ENCODE measurements at places on chromosomes 3 and 15.

DNA sequence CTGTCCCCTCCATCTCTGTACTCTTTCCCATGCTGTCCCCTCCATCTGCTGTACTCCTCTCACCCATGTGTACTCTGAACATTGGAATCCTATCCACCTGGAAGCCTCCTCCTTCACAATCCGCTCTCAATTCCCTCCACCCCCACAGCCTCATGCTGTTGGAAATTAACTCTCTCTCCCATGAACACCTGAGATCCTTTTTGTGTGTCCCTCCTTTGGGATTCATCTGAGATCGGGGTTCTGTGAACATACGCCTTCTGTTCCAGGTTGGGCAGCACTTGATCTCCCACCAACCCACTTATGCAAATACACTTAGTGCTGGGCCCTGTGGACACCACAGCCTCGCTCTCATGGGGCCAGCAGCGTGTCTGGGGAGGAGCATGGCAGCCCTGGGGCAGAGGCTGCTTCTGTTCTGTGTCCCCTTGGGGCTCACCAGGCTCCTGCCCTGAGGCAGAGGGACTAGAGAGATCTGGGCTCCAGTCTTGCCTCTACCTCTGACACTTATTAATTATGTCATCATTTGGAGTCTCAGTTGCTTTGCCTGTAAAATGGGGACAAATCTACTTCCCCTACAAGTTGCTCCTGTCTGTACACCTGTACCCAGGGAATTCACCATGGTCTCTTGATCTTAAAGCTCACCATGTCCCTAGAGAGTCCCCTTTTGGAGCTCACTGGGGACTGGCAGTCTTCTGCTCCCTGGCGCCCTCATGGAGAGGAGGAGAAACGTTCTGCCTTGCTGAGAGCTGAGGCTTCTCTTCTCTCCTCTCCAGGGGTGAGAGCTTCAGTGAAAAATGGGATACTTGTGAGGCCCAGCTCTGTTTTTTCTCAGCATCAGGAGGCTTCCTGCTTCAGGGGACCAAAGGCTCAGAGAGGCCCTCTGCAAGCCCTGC is 42.7 kb downstream of the ITGA11 start:
- DNase-seq = no peak

DNA sequence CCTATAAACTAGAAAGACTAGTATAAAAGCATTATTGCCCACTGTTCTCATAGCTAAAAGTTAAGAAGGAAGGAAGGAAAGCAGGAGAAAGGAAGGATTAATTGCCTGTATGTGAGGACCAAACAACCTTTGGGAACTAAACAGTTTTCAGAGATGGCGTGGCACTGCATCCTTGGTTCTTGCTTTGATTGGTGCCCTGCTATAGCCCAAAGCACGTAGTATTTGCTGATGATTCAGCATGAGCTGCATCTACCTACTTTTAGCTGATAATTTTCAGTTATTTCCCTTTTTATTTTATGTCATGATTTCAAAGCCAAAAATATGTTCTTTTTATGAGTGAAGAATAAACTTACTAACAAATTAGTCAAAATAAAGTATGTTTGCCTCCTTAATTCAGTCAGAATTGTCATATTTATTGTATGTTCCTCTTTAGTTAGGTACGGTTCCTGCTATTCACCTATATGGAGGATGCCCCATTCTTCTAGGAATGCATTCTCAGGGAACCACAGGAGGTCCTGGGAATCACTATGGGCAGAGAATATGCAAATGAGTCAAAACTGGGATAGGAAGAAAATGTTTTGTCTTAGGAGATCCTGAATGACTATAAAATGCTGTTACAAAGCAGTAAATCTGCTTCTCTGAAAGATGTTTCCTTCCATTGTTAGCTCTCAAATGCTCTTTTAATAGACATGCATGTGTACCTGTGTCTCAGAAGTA is 65.4 kb upstream of the THSD4 start:
- DNase-seq = no peak

GRCh38 chr3:38119821-38120692 is 16.9 kb downstream of the ACAA1 start:
- DNase-seq = no peak

GRCh38 chr15:64166102-64166890 is 3.5 kb upstream of the PPIB start:
- DNase-seq = no peak

DNA sequence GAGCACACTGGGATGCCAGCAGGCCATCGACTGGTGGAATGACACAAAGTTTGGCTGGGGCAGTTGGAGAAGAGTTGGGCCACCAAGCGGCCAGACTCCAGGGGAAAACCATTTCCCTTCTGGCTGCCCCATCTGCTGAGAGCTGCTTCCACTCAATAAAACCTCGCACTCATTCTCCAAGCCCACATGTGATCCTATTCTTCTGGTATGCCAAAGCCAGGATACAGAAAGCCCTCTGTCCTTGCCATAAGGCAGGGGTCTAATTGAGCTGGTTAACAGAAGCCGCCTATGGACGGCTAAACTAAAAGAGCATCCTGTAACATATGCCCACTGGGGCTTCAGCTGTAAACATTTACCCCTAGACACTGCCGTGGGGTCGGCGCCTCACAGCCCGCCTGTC is 55.1 kb downstream of the NKIRAS1 start:
- DNase-seq = no peak

GRCh38 chr15:83991163-83991562 is 244.4 kb upstream of the GOLGA6L4 start:
- no peak for DNase-seq

GRCh38 chr3:10454907-10455544 is 50.4 kb downstream of the ATP2B2 start:
- no peak for DNase-seq

DNA sequence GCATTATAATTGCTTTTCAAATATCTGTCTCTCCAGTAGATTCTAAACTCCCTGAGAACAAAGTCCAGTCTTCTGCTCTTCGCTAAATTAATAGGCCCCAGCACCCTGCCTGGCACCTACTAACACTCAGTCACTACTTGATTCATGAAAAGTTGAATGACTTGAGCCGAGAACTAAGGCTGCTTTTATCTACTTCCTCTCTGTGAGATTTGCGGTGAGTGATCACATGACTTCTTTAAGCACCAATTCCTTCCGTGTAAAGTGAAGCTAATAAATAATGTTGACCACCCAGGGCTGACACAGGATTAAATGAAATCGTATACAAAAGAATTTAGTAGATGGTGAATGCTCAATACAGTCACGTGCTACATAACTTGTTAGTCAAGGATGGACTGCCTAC is 44.6 kb upstream of the PGPEP1L start:
- no peak for DNase-seq

DNA sequence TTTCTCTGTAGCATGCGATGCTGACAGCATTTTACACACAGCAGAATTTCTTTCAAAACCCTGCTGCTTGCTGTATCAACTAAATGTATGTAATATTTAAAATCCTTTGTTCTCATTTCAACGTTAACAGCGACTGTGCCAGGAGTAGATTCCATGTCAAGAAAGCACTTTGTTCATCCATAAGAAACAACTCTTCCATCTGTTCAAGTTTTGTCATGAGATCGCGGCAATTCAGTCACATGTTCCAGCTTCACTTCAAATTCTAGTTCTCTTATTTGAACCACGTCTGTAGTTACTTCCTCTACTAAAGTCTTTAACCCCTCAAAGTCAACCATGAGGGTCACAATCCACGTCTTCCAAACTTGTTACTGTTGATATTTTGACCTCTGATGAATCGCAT is 50.6 kb downstream of the SMARCC1 start:
- no peak for DNase-seq

DNA sequence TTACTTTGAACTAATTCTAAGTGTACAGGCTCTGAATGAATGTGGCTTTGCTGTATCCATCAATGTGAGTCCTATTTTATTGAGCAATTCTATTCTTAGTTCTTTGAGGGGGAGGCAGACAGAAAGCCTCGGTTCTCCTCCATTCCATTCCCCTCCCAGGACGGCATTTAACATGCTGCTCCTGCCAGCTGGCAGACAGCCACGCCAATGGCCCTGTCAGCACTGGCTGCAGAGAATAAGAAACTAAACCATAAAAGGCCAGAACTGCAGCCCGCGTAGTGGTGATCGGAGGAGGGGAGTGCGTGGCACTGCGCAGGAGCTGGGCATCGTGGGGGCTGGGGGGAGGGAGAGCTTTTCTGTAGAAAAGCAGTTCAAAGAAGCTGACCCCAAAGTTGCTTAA is 76.0 kb upstream of the HACD2 start:
- DNase-seq = no peak

DNA sequence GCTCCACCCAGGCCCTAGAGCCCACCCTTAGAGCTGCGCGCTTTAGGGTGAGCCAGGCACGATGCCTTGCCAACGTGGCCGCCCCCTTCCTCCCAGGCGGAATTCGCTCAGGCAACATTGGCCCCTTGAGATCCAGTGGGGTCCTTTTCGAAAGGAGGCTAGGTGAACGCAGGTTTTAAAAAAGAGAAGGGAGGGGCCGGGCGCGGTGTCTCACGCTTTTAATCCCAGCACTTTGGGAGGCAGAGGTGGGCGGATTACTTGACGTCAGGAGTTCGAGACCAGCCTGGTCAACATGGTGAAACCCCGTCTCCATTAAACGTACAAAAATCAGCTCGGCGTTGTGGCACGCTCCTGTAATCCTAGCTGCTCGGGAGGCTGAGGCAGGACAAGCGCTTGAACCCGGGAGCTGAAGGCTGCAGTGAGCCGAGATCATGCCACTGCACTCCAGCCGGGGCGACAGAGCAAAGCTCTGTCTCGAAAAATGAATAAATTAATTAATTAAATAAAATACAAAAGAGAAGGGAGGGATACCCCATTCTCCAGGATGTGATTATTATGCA is 984 bp upstream of the RPP25 start:
- DNase-seq = no peak

DNA sequence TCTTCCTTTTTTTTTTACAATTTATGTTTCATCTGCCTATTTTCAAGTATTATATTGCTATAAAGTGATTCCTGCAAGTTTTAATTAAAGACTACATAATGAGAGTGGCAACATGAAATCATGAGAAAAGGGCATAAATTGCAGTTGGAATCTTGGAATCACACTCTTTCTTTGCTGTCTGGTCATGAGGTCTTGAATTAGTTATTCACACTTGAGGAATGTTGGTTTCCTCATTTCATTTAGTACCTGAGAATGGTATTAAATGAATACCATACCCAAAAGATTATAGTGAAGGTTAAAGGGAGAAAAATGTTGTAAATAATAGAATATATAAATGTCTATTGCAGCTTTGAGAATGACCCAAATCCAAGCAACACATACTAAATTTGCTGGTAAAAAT is 25.8 kb upstream of the CNTN3 start:
- no peak for DNase-seq

DNA sequence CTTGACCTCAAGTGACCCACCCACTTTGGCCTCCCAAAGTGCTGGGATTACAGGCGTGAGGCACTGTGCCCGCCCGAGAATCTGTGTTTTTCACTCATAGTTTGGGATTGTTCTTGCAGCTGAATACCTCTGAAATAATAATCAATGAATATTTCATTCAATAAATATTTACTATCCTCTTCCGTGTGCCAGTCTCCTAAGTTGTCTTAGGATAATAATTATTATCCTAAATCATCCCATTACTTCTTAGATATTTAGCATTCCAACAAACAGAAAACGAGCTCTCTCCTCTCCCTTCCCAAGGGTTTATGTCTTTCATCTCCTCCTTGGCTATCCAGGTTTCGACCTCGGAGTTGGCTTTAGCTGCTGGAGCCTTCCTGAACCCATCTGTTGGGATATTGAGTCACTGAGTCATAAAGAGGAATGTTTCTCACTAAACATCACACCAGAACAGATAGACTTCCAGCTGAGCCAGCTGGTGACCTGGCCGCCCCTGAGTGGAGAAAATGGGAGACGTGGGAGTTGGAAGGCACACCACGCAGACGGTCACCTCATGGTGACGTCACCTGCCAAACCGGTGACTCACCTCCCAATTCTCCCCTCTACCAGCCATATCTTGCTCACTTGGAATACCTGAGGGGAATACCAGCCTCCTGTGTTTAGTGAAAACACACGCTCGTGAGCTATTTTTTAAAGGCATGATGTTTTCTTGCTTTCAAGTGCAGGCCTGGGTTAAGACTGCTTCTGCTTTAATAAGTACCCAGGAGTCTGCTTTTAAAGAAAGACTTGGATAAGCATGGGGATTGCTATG is 43.9 kb downstream of the BHLHE40 start:
- no peak for DNase-seq

GRCh38 chr15:25422021-25422420 is 16.8 kb downstream of the UBE3A start:
- no peak for DNase-seq

DNA sequence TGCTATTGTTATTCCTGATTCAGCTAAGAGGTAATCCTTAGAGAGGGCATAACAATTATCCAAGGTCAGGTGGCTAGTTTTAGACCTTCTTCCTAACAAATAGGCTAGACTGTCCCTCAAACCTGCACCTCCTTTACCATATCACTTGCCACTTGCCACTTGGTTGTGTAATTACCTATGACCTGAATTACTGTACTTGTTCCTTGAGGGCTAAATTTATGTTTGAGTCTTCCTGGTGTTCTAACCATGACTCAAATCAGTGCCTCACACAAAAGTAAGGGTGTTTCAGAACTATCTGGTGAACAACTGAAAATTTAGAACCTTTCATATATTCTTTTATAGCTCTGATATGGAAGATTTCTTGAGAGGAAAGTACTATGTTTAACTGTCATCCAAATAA is 365.8 kb upstream of the SEMA6D start:
- no peak for DNase-seq

DNA sequence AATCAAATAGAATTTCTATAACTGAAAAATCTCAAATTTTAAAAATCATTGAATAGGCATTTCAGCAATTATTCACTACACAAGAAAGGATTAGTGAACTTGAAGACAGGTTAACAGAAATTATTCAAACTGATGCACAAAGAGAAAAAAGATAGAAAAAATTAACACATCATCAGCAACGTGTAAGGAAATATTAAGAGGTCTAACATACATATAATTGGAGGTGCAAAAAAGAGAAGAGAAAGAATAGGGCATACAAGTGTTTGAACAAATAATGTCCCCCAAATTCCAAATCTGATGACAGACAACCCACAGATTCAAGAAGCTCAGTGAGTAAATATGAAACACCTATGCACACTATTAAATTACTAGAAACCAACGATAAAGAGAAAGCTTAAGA is 57.1 kb downstream of the FBXL2 start:
- no peak for DNase-seq

GRCh38 chr15:40769274-40770146 is at the start of gene C15orf62:
C15orf62 (plus strand) TSS chr15:40769980; CDS start chr15:40770496, 516 bp downstream.
- DNase-seq = no peak

DNA sequence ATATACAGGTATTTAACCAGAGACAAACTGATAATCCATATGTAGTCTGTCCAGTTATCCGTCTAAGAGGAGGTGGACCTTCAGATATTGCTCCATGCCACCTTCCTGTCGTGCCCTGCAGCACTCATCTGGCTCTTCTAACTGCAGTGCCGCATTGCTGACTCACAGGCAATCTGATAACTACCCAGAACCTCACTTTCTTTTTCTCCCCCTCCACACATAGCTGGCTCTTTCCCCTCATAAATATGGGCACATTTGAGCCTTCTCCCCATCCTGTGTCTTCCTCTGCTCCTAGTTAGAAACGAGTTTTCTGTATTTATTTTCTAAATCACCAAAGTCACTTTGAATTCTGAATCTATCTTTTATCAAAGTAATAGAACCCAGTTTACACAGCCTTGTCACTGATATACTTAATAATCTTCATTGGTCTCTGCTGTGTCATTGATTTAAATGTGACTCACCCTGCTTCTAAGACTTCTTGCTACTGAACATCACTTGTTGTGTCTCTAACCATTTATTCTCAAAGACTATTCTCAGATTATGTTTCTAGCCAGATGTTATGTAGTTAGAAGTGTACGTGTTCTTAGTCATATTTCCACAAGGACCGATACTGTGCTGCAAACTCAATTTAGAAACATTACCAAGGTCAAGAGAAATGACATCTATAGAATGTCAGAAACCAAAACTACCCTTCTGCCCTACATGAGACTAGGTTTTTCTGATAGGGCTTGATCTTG is 17.4 kb upstream of the KCNMB2 start:
- no peak for DNase-seq
